ENCODE measurements at places on chromosomes 3 and 15. TPM values are rescaled to one million over a fixed set of nuclear protein-coding genes. Genes with fewer than 3 reads are reported as not detected.

DNA sequence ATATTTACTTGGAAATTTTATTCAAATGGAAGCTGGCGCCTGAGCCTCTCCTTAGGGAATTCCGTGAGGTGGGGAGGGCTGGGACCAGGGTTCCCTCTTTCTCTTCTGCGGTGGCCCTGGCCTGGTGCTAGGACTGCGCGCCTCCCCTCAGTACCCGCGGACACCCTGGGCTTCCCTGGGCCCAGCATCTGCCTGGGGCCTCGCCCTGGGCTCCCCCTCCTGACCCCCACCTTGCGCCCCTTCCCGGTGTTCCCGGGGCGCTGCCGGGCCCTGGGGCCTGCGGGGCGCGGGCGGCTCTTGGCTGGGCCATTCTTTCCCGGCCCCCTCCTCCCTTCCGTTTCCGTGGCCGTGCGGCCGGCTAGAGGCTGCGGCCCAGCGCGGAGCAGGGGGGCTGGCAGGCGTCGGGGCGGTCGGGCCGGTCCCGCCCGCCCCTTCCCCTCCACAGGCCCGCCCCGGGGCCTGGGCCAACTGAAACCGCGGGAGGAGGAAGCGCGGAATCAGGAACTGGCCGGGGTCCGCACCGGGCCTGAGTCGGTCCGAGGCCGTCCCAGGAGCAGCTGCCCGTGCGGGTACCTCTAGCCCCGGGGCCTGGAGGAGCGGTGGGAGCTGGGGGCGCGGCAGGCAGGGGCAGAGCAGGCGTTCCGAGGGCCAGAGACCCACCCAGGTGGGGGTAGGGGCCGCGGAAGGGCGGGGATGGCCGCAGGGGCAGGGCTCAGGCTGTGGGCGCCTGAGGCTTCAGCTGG is at the start of gene FES:
Gene FES (plus strand): TSS at position 529 of the 743 bp plus-strand sequence. CDS start 542 bp downstream, outside the sequence.
- H3K27me3 ChIP-seq, result no peaks in the 10 kb centered on the region
- peak within 1 kb of the TSS; percentile 90 for H3K27ac ChIP-seq
- peak within 1 kb of the TSS; percentile 54 for H3K4me3 ChIP-seq
- peaks cover 18% of the 10 kb centered on the region for H3K36me3 ChIP-seq
- peak; percentile 86 for DNase-seq

DNA sequence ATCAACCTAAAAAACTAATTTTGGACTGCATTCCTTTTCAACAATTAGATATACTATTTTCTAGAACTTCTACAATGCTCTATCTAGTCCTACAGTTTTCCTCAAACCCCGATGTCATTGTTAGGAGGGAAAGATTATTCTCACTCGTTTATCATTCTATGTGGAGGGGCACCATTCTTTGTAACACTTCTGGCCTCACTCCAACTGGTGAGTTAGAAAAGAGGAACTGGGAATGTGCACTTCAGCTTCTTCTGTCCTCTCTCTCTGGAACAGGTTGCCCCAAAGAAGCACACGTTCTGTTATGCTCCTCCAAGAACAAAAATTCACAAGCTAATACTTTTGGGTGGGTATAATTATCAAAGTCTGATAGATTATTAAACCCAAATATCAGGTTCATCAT is 137.9 kb downstream of the UACA start:
- no peak overlapping the region for H3K4me3 ChIP-seq
- H3K4me1 ChIP-seq, result no peaks in the 10 kb centered on the region
- no peaks in the 10 kb centered on the region for H3K36me3 ChIP-seq
- no peaks in the 10 kb centered on the region for H3K27me3 ChIP-seq
- no peak for DNase-seq

DNA sequence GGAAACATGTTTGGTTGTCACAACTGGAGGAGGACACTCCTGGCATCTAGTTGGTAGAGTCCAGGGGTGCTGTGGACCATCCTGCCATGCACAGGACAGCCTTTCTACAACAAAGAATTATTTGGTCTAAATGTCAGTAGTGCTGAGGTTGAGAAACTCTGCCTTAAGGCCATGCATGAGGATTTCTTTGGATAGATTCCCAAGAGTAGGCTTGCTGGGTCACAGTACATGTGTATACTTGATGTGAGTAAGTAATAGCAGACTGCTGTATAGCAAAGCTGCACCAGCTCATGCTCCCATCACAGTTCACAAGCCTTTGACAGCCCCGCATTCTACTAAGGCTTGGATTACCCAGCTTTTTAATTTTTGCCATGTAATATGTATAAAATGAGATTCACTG is 151.3 kb downstream of the MFSD1 start:
- H3K4me1 ChIP-seq, result no peaks in the 10 kb centered on the region
- H3K36me3 ChIP-seq, result no peaks in the 10 kb centered on the region
- no peak overlapping the region for H3K4me3 ChIP-seq
- no peak for DNase-seq
- H3K27ac ChIP-seq, result no peak overlapping the region

DNA sequence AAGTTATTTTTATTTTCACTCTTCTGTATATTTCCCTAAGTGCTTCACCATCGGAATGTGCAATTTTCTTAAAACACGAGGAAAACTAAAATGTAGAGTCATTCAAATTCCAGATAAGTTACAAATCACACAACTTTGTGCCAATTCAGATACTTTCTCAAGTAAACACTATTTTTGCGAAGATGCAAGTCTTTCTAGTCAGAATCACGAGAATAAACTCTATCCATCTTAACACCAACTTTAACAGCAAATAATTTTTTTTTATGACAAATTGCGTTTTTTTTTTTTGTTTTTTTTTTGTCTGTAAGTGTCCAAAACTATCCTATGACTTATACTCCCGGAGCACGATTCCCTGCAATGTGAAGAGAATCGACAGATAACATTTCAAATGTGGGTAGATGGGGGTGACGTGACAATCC is 1.3 kb downstream of the STAG1 start:
- peak overlapping the region; percentile 99 for H3K27ac ChIP-seq
- no peaks in the 10 kb centered on the region for H3K36me3 ChIP-seq
- no peak for DNase-seq
- peaks cover 48% of the 10 kb centered on the region for H3K4me1 ChIP-seq
- peak overlapping the region; percentile 84 for H3K4me3 ChIP-seq
- no peaks in the 10 kb centered on the region for H3K27me3 ChIP-seq

- peak; percentile 96 for DNase-seq
- H3K27ac ChIP-seq, result peak overlapping the region; percentile 60
- H3K4me3 ChIP-seq, result no peak overlapping the region
- H3K4me1 ChIP-seq, result peaks cover 19% of the 10 kb centered on the region
- no peaks in the 10 kb centered on the region for H3K36me3 ChIP-seq
- H3K27me3 ChIP-seq, result no peaks in the 10 kb centered on the region
These were observed 137.5 kb downstream of the XXYLT1 start for GRCh38 chr3:195133462-195133861.

DNA sequence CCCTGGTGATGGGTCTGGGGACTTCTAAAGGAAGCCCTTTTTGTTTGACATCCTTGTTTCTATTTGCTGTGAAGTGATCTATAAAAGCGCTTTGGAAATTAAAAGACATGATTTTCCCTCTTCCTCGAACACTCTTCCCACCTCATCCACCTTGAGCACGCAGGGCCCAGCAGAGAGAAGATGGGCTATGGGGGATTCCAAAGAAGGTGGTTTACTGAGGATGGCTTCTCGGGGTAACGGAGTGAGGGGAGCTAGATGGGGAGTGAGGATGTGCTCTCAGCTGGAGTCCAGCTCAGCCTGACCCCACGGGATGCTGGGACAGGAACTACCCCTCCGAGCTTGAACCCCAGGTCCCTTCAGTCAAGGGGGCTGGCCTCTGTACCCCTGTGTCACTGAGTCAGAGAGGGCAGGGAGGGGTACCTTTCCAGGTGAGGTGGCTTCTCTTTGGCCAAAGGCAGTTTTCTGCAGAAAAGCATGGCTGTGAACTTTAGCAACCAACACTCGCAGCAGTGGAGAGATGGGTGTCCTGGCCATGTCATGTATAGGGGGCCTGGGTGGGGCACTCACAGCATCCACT is 180.7 kb upstream of the SMAD3 start:
- H3K27ac ChIP-seq, result peak overlapping the region; percentile 77
- no peaks in the 10 kb centered on the region for H3K36me3 ChIP-seq
- peaks cover 33% of the 10 kb centered on the region for H3K4me1 ChIP-seq

GRCh38 chr15:85770096-85771041 is 24.4 kb downstream of the KLHL25 start:
- peaks cover 7% of the 10 kb centered on the region for H3K4me1 ChIP-seq
- H3K27ac ChIP-seq, result no peak overlapping the region
- no peaks in the 10 kb centered on the region for H3K27me3 ChIP-seq
- no peak overlapping the region for H3K4me3 ChIP-seq
- no peak for DNase-seq
- H3K36me3 ChIP-seq, result peaks cover 7% of the 10 kb centered on the region

- H3K27ac ChIP-seq, result no peak overlapping the region
- H3K36me3 ChIP-seq, result no peaks in the 10 kb centered on the region
- H3K4me3 ChIP-seq, result no peak overlapping the region
- no peaks in the 10 kb centered on the region for H3K27me3 ChIP-seq
These were observed 248.9 kb downstream of the THSD4 start for GRCh38 chr15:71364117-71364584.

DNA sequence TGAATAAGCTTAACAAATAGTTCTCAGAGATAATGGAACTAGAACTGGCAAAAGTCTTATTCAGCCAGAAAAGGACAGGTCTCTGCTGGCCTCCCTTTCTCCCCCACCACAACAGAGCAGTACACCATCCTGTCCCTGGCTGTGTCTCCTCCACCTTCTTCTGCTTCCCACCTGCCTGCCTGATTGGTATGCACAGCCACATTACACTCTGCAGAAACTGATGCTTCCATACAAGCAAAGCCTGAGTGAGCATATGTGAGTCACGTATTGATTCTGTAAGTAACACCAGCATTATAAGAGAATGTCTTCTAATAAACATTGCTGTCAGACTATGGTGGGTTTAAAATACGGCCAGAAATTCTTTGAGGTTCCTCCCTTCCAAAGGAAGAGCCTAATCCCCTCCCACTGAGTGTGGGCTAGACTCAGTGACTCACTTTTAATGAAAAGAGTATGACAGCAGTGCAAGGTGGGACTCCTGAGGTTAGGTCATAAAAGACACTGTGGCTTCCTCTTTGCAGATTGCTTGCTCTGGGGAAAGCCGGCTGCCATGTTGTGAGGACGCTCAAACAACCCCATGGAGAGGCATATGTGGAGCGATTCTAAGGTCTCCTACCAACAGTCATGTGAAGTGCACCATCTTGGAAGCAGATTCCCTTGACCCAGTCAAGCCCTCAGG is 44.4 kb downstream of the ANXA2 start:
- no peaks in the 10 kb centered on the region for H3K27me3 ChIP-seq
- no peak overlapping the region for H3K27ac ChIP-seq
- no peak for DNase-seq
- H3K36me3 ChIP-seq, result peaks cover 82% of the 10 kb centered on the region

DNA sequence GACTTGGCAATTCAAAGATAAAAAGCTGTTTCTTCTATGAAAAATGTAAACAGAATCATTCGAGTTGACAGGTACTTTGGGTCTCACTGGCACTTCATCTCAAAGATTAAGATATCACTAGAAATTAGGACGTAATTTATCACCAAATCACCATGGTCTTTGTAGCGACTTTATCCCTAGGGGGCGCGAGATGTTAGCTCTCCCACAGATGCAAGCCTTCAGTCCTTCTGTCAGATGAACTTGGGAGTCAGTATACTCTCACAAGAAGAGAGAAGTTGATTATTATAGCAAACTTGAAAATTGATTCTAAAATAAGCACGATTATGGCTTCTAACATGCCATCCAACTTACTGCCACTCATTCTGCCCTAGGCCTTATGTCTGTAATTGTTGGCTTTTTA is 150.3 kb downstream of the ALCAM start:
- H3K27ac ChIP-seq, result no peak overlapping the region
- H3K4me1 ChIP-seq, result no peaks in the 10 kb centered on the region
- no peaks in the 10 kb centered on the region for H3K27me3 ChIP-seq
- no peaks in the 10 kb centered on the region for H3K36me3 ChIP-seq

GRCh38 chr3:141125351-141125750 is 74.2 kb downstream of the SPSB4 start:
- DNase-seq, result no peak
- no peak overlapping the region for H3K4me3 ChIP-seq
- H3K27me3 ChIP-seq, result no peaks in the 10 kb centered on the region
- H3K4me1 ChIP-seq, result no peaks in the 10 kb centered on the region
- no peaks in the 10 kb centered on the region for H3K36me3 ChIP-seq

DNA sequence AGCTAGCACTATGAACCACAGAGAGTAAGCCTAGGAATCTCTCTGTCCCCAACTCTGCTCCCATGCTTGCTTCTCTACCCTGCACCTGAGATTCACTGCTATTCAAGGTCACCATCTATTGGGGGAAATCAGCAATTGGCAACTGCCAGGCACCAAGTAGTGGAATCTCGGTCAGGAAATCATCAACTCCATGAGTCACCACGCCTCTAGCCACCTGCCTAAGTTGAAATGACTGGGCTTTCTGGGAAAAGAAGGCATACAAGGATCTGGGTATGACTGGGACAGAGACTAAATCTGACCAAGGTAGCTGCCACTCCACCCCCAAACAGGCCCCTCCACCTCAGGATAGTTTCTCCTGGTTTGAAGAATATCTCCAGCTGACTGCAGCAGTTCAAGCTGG is 464.1 kb upstream of the CBLB start:
- DNase-seq, result no peak
- H3K36me3 ChIP-seq, result no peaks in the 10 kb centered on the region
- H3K27ac ChIP-seq, result no peak overlapping the region
- H3K4me1 ChIP-seq, result no peaks in the 10 kb centered on the region
- no peaks in the 10 kb centered on the region for H3K27me3 ChIP-seq
- H3K4me3 ChIP-seq, result no peak overlapping the region

DNA sequence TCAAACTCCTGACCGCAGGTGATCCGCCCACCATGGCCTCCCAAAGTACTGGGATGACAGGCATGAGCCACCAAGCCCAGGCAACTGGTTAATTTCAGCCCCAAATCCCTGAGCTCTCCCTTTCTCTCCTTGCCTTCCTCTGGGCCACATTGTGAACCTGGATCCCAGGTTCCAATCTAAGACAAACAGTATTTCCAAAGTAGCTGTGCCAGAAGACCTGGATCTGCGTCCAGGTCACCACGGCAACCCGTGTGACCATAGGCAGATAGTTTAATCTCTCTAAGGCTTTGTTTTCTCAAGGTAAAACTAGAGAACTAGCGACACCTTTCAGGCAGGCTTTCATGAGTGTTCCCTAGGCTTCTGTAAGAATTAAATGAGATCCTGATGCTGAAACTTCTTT is 5.9 kb upstream of the RBPMS2 start:
- no peaks in the 10 kb centered on the region for H3K36me3 ChIP-seq
- H3K4me3 ChIP-seq, result no peak overlapping the region

Gene C2CD4B
- 4.6 TPM for total RNA-seq

Gene GPR15
- total RNA-seq, result 0.66 TPM

Gene GRIP2
- total RNA-seq, result 0.16 TPM

Gene XCR1
- total RNA-seq, result under 0.01 TPM

Gene UROC1
- total RNA-seq, result not detected

Gene C2CD4A
- total RNA-seq, result not detected

Data from sigmoid colon (tissue), 7 donors.